ENCODE measurements at places on chromosomes 12 and 14. TPM values are rescaled to one million over a fixed set of nuclear protein-coding genes. Genes with fewer than 3 reads are reported as not detected.

Gene GLT1D1
- 0.87 TPM for polyA plus RNA-seq

GRCh38 chr14:73758392-73759182, 44.4 kb upstream of the PNMA1 start:
- DNase-seq, result peak; percentile 80

Gene OTOGL
- polyA plus RNA-seq, result 0.45 TPM

GRCh38 chr14:98140862-98141530, 1131.0 kb downstream of the BCL11B start:
- DNase-seq, result no peak

- DNase-seq, result peak; percentile 63
These were observed 59.5 kb upstream of the IGF1 start for GRCh38 chr12:102539651-102540553.

GRCh38 chr12:131114271-131114670, 160.6 kb downstream of the ADGRD1 start:
- DNase-seq, result no peak

DNA sequence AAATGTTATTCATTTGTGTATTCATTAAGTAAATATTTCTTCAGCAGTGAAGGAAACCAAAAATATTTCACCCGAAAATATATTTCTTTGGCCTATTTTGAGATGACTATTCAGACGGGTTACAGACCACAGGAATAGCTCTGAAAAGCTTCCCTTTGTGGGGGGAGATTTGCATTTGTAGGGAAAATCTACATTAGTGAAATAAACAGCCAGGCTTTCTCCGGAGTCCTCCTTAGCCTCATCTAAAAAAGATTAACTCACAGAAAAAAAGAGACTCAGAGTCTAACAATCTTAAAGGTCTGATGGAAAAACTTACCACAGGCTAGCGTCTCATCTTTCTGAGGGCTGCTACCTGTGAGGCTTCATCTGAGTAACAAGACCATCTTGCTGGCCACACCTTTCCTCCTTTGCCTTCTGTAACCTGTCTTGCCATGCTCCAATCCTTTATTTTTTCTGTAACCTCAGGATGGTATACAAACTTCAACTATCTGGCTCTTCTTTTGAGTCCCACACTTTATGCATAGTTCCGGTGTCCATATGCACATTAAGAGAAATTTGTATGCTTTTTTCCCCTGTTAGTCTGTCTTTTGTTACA, 100.7 kb downstream of the CNTN1 start:
- DNase-seq, result no peak

GRCh38 chr14:82385048-82385447, 851.4 kb upstream of the SEL1L start:
- DNase-seq, result no peak

- DNase-seq, result no peak
These were observed 1.7 kb upstream of the EIF5 start for GRCh38 chr14:103332143-103332919.

- no peak for DNase-seq
These were observed 6.3 kb upstream of the EVL start for GRCh38 chr14:100058777-100059437.

GRCh38 chr12:120536064-120536791, 2.1 kb downstream of the RNF10 start:
- DNase-seq, result no peak

- peak; percentile 43 for DNase-seq
These were observed 13.4 kb downstream of the AKAP5 start for GRCh38 chr14:64478634-64479250.

- DNase-seq, result no peak
These were observed 5.1 kb upstream of the OAS2 start for GRCh38 chr12:112973011-112973735.

- peak; percentile 28 for DNase-seq
These were observed 92.7 kb downstream of the TTLL5 start for GRCh38 chr14:75753696-75754095.

Gene PLEKHG3
- polyA plus RNA-seq, result 34.3 TPM

GRCh38 chr14:94921456-94921855, 151.5 kb upstream of the GSC start:
- DNase-seq, result peak; percentile 86

GRCh38 chr12:118109088-118109487, 5.3 kb upstream of the VSIG10 start:
- DNase-seq, result no peak

Gene FAM186B
- 0.91 TPM for polyA plus RNA-seq

DNA sequence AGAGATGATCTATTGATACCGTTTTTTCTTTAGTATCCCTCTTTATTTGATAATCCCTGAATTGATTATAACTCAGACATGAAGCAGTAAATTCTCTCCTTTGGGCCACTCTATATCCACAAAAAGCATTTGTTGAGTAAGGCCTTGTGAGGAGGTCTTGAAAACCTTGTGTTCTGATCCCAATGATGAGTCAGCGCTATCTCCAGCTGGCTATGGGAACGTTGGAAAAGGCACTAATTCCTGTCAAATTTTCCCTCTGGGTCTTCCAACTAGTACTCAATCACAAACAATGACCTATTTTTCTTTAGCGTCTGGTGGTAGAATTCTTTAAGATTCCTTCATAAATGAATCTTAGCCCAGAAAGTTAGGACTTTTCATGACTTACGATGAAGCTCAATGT, 168.4 kb upstream of the LRIG3 start:
- peak; percentile 95 for DNase-seq

Gene STON2
- polyA plus RNA-seq, result 12.2 TPM

Gene CLEC6A
- not detected for polyA plus RNA-seq

- DNase-seq, result no peak
These were observed 41.3 kb upstream of the BCL7A start for GRCh38 chr12:121980191-121980891.

GRCh38 chr12:89225401-89225800, 126.9 kb downstream of the DUSP6 start:
- DNase-seq, result no peak

DNA sequence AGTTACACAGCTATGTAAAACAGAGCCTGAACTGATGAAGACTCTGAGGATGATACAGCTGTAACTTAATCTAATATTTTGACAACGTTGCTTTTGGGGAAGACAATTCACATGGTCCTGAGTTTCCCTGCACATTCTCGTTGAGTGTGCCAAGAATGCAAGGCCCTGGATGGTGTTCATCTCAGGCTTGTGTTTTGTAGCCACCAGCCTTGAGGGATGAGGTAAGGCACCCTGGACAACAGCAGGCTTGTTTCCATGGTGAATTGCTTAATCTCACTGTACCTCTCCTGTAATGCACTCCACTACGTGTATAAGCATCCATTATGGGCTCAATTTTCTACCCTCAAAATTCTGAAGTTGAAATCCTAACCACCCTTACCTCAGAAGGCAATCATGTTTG, 2.1 kb downstream of the CATSPERB start:
- DNase-seq, result no peak

GRCh38 chr14:63878052-63878451, 25.2 kb downstream of the SYNE2 start:
- DNase-seq, result no peak

GRCh38 chr14:24132061-24132685, 1.7 kb downstream of the FITM1 start:
- DNase-seq, result no peak

Gene ANKRD9
- 18.2 TPM for polyA plus RNA-seq

DNA sequence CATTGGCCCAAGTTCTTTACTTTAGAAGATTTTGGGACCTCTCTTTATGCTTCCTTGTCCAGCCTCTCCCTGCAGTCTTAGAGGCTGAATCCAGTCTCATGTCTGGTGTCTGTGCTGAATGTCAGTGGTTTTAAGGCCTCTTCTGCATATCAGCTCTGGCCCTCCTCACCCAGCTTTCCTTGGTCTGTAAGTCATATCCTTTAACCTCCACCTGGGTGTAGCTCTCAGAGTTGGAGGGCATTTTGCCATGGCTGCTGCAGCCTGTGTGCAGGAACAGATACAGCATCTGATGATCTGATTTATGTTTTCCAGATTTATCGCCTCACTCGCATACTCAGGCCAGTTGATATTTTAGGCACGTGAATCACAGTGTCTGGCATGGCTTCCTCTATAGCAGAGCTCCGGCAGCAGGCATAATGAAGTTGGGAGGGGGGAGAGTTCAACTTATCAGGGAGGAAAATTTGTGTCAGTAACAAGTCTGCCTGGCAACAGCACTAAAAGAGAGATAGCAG, 335.0 kb downstream of the PCNX1 start:
- peak; percentile 85 for DNase-seq

Gene ESPL1
- polyA plus RNA-seq, result 8.4 TPM

DNA sequence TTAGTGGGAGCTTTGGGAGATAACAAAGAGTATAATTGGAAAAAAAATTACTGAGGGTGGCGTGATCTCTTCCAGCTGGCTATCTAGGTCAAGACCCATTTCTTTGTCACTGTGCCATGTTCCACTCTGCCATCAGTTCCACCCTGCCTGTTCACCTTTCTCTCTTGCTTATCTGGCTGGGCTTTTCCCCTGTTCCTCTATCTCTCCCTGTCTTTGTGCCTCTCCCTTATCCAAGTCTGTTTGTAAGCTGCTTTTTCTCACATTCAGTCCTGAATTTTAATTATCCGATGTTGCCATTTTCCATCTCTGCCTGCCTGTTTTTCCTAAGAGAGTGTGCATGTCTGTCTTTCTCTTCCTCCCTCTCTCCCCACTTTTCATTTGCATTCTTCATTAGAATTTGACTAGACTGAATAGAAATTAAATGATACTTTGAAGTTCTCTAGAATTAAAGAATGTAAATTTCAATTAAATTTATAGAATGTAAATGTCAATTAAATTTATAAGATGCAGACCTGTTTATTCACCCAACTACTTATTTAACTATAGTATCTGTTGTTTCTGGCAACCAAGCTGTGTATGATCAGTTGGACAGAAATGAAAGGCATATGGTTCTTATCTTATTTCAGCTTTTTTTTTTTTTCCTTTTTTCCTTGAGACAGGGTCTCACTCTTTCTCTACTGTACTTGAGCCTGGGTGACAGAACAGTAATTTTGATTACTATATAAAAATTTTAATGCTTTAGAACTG, 40.9 kb upstream of the A2ML1 start:
- DNase-seq, result no peak

All from muscle of leg (tissue), 16 donors.